Activated naive CD4-positive, alpha-beta T cell treated with Interleukin-2 at 50 U/mL for 16 hours (primary cell): ENCODE measurements at places on chromosomes 5 and 9.

DNA sequence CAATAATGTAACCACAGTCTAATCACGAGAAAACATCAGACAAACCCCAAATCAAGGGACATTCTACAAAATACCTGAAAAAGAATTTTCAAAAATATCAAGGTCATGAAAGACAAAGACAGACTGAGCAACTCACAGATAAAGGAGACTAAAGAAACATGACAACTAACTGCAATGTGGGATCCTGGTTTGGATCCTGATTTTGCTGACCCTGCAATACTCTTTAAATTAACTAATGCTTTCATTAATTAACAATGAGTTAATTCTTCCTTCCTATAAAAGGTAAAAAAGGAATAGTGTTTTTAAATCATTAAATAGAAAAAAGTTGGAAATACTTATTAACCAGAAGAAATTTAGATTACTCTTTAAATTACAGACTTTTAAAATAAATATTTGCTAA lies 103.6 kb downstream of the MLLT3 start:
- no peak for DNase-seq

GRCh38 chr5:155103146-155103545 lies 89.6 kb downstream of the KIF4B start:
- DNase-seq, result no peak

DNA sequence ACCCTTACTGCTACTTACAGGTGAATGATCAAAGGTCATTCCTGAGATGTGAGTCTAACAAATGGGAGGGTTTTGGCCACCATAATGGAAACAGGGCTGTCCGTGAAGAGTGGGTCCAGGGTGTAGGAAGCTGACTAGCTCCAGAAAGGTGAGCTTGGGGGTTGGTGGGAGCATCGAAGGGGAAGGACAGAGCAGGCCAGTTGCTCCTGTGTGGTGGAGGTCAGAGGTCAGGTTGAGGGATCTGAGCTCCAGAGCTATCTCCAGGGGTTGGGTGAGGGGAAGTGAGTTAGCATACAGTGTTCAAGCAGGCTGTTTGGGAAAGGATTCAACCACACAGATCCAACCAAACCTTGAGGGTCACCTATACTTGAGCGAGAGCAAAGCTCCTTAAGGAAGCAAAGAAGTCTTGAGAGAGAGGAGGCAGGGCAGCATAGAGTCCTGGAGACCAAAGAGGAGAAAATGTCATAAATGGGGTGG lies 18.7 kb upstream of the GLDC start:
- DNase-seq, result no peak

GRCh38 chr9:91927922-91928510 lies 22.0 kb downstream of the ROR2 start:
- no peak for DNase-seq

DNA sequence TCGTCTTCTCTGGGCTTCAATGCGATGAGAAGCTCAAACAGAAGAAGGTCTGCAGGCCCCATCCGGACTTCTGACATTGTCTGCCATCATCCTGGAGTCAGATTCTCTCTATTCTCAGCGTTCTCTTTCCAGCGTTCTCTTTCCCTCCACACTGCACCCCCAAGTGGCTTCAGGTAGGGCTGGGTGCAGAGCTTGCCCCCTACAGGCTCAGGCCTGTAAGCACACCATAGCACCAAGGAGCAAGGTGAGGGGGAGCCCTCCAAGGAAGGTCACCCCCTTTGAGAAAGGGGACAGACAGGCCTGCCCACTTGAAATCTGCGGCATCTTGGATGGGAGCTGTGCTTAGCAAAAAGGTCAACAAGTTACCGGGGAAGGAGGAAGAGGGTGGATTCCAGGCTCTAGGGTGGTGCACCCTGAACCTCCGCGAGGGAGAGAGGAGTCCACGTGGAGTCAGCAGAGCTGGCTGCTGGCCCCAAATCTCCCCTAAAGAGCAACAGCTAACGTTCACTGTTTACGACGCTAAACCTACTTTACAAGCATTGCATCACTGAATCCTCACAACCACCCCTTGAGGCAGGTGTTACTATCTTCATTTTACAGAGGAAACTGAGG lies 27.5 kb downstream of the GPX3 start:
- DNase-seq, result peak; percentile 20

GRCh38 chr9:137951597-137952490 lies 74.3 kb downstream of the CACNA1B start:
- no peak for DNase-seq

DNA sequence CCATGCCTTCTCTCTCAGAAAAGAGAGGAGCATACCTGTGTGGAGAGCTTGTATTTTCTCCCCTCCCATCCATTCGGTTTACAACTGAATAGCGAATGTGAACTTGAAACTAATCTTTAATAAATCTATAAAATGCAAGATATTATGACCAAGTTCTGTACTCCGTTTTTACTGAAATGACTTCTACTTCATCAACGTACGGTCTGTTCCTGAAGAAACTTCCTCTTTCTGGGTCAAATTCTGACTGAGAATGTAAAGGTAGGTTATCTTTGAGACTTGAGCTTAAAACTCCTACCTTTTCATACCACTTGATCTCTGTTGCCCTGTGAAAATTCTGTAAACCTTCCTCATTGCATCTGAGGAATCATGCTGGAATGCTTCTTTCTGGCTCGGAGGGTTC lies 4.2 kb upstream of the CTNNAL1 start:
- DNase-seq, result no peak

DNA sequence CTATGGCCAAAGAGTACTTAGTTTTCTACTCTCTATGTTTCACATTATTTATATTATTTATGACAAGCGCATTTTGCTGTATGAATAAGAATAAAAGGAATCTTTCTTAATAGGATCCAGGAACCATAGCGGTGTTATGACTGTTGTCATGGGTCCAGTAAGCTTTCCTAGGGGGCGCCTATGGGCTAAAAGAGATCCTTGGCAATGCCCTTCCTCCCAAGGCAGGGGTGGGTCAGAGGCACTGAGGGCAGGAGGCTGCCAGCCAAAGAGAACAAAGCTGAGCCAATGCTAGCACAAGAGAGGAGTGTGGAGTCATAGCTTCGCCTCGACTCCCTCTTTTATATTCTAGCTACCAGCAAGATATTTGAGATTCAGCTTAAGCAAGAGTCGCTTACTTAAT lies 98.4 kb upstream of the GNAQ start:
- DNase-seq, result no peak

GRCh38 chr9:32939576-32939975 lies 61.9 kb downstream of the APTX start:
- no peak for DNase-seq

DNA sequence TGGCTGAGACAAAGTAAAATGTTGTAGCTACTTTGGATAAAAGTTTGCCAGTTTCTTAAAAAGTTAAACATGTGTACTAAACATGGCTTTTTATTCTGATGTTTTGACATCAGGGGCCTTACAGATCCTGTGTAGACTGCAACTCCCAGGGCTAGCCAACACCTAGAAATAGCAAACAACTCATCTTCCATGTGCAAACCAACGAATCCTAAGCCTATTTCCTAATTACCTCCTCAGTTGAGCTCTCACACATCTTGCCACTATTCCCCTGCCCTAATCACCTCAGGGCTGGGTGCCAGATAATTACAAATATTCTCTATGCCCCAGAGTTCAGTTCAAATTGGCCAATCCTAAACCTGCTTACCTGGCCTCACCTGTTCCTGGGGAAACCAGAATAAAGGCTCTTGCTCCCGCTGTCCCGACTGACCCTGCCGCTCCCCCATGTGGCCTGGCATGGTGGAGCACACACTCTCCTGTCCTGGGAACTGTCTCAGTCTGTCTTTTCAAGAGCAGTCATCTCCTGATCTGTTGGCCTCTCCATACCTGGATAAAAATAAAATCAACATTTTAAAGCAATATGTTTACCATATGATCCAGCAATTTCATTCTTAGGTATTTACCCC lies 37.1 kb upstream of the FAM169A start:
- peak; percentile 7 for DNase-seq

DNA sequence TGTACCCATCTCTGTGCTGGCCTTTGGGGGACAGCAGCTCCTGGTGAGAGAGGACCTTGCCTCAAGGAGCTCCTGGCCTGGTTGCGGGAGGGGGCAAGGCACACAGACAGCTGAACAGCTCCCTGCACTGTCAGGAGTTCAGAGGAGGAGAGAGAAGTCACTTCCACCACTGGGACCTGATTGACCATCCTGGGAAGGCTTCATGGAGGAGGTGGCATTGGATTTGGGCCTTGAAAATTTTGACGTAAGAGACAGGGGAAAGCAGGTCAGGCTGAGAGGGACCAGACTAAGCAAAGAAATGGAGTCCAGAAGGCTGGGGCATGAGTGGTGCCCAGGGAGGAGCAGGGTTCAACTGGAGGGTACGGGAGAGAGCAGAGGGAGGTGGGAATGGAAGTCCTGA lies 20.3 kb upstream of the DAB2IP start:
- DNase-seq, result no peak

DNA sequence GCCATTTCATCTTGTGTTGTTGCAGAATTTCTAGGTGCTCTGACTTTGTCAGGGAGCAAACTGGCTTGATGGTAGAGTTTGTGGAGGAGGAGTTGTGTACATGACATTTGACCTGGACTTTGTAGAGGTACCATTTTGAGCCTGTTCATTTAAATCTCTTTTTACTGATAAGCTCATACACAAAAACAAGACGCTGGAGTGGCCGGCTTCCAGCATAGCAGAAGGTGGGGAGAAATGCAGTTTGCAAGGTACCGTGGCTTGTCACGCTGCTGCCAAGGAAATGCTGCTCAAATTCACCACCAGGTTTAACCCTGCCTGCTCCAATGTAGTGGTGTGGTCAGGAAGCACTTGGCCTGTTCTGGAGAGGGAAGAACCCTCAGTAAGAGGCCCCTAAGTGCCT lies 18.9 kb upstream of the IQGAP2 start:
- no peak for DNase-seq

- DNase-seq, result no peak
Measured at GRCh38 chr9:91659529-91660495, 236.2 kb upstream of the NFIL3 start.

DNA sequence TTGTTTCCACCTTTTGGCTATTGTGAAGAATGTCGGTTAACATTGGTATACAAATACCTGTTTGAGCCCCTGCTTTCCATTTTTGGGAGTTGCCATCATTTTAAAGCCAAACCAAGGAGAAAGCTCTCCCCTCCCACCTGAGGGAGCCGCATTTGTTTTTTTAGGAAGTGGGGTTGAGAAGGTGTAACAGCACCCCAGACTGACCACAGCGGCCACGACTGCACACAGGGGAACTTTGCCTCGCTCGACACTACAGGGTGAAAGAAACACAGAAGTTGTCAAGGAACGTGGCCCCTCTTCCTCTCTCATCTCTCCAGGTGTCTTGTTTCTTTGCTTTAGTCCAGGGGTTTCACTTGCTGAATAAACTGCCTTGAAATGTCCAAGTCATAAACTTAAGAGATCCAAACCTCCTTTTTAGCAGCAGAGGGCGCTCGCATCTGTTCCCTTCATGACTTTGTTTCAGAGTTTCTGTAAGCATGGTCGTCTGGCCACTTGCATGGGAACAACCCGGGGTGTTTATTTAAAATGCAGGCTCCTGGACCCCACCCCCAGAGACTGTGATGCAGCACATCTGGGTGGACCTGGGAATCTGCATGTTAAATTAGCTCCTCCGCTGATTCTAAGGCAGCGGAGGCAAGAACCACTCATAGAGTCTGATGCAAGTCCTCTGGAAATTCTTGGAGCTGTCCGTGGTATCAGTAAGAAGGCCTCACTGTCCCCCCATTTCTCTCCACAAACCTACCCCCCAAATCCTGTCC lies 2.1 kb upstream of the TTLL11 start:
- DNase-seq, result peak; percentile 57

DNA sequence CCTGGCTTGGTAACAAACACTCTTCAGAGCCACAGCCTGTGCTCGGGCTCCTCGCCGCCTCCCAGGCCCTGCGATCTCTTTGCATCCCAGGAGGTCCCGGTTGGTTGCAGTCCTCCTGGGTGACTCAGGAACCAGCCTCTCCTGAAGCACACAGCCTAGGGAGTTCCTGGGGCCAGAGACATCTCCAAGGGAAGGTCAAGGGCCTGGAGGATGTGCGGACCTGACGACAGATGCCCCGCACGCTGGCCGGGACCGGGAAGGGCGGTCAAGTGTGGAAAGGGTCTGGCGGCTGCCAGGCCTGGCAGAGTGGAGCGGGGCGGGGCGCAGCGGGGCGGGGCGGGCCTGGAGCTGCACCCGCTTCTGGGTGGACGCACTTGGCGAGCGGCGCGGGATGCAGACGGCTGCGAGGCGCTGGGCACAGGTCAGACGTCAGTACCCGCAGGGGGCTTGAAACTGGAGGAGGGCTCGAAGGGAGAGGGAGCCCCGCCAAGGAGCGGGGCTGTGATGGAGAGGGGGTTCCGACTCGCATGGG lies 45.0 kb upstream of the PRSS3 start:
- DNase-seq, result no peak
